ENCODE measurements at places on chromosomes 16 and 17. TPM values are rescaled to one million over a fixed set of nuclear protein-coding genes. Genes with fewer than 3 reads are reported as not detected.

GRCh38 chr17:27888067-27888466, 5.1 kb downstream of the LYRM9 start:
- no peak for DNase-seq

DNA sequence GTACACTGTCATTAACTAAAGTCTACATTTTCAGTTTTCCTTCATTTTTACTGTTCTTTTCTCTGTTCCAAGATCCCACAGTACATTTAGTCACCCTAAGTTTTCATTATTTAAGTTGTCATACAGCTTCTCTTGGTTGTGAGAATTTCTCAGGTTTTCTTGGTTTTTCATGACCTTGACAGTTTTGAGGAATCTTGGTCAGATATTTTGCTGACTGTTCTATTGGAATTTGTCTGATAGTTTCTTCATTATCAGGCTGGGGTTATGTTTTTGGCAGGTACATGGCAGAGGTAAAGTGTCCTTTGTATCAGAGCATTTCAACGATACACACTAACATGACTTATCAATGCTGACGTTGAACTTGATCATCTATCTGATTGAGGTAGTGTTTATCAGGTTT, 19.6 kb downstream of the MBTD1 start:
- DNase-seq = no peak

- DNase-seq = no peak
These were observed 16.2 kb downstream of the BMERB1 start for GRCh38 chr16:15450624-15451023.

Gene ZFPM1
- 2.1 TPM for polyA plus RNA-seq

DNA sequence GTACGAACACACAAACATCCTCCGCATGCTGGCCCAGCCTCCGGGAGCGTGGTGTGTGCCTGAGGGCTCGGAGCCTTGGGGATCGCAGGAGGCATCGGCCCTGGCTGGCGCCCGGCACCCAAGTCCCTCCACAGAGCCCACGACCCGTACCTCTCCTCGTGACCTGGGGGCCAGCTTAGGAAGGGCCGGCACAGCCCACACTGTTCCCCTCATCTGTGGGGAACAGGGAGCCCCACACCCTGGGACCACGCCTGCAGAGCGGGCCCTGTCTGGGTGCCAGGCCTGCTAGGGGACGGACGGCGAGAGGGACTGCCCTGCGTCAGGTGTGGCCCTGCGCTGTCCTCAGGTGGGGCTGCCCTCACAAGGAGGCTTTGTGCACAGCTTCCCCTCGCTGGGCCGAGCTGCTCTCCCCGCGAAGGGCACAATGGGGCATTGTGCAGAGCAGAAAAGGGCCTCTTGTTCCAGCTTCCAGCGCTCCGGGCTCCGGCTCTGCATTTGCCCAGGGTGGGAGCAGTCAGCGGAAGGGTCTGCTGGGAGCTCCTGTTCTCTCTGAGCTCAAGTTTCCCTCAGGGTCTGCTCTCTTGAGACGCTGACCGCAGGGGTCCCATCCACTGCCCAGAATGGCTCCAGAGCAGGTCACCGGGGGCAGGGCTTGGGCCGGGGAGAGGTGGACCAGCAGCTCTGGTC, 1.7 kb upstream of the LMF1 start:
- DNase-seq = no peak

GRCh38 chr17:11986942-11987329, 10.3 kb downstream of the ZNF18 start:
- DNase-seq = peak; percentile 32

DNA sequence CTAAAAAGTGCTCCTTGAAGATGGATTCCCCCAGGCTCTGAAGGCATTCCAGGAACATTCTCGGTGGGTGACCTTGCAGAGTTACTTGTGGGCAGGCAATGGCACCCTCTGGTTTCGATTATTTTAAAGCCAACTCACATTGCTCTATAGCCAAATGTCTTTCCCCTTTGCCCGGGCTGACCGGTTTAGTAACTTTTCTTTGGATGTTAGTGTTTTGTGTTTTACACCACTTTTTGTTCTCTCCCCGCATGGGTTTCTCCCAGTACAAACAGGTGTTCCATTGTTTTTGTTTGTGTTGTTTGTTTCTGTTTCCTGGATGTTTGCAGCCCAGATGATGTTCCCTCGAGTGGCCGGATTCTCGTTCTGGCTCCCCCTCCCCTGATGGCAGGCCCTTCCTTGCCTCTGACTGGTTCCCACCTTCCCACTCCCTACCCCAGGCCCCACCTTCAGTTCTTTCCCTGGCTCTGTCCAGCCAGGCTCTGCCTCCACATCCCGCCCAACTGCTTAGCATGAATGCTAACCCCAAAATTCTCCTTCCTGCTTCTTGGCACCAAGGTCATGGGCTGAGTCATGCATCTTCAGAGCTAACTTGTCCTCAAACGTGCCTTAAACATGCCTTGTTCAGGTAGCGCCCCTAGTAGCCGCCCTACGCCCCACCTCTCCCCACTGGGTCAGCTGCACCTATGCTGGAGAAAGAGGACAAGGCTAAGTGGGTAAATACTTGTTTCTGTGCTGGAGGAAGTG, 40.6 kb downstream of the ELAC2 start:
- DNase-seq = no peak

GRCh38 chr17:57657211-57657610, 87.9 kb downstream of the CCDC182 start:
- no peak for DNase-seq

Gene IRX6
- polyA plus RNA-seq = 0.06 TPM

DNA sequence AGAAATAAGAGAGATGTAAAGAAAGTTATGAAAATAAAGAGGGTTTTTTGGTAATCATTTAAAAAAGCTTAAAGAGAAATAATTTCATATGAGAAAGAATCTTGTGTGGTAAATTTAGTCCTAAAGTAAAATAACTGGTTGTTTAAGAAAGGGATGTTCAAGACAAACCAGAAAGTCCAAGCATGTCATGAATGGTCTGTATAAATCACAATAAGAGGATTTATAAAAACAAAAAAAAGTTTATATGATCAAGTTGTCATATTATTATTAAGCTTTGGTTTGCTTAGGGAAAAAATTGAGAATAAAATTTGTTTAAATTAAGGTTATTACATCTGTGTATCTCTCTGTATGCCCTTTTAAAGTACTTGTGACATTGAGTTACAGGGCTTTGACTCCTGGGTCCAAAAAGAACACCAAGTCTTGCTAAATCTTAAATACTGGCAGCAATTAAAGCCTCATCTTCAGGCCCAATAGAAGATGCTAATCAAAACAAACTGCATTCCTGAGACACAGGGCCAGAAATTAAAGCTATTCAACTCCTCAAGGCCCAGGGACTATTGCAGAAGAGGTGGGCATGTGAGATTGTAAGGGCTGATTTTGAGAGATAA, 15.6 kb upstream of the TRIM25 start:
- DNase-seq = no peak

DNA sequence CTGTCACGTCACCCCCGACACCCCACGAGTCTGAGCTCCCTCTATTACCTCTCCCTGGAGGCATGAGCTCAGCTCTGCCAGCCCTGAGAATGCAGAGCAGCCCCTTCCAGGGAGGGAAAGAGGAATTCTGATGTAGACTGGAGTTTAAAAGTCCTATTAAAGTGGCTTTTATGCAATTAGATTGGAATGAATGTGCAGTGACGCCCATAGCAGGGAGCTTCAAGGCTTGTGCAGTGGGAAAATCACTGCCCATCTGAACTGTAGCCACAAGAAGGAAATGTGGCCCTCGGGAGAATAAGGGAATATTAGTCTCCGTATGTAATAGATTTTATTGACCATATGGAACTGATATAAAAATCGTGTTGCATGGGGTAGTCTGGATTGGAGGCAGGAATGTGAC, 66.9 kb downstream of the ZNF423 start:
- no peak for DNase-seq

- no peak for DNase-seq
These were observed 65.7 kb downstream of the MPRIP start for GRCh38 chr17:17107891-17108431.

Gene ABCA3
- 8.3 TPM for polyA plus RNA-seq

DNA sequence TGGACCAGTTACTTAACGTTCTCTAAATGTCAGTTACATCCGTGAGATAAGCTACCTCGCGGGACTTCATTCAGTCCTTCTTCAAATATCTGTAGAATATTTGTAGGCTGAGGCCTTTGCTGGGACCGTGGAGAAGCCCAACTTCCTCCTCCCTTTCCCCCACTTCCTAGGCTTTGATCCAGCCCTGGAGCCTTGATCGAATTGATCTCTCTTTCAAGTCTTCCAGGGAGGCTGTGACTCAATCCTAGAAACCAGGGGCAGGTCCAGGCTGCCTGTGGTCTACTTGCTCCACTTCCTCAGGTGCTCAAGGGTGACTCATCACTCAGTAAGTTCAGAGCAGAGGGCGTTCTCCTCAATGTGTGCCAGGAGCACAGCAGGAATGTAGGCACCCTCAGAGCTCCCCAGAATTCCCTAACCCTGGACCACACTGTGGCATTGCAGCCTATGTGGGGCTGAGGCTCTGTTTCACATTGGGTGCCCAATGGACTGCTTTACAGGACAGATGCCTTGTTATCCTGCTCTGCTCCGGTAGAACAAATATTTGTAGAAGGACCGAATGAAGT, 11.2 kb upstream of the CEP20 start:
- DNase-seq = no peak

Gene ZFP3
- 3.9 TPM for polyA plus RNA-seq

GRCh38 chr17:13541032-13541480, 60.7 kb downstream of the HS3ST3A1 start:
- DNase-seq = peak; percentile 63

Gene CDH3
- polyA plus RNA-seq = 2.9 TPM

DNA sequence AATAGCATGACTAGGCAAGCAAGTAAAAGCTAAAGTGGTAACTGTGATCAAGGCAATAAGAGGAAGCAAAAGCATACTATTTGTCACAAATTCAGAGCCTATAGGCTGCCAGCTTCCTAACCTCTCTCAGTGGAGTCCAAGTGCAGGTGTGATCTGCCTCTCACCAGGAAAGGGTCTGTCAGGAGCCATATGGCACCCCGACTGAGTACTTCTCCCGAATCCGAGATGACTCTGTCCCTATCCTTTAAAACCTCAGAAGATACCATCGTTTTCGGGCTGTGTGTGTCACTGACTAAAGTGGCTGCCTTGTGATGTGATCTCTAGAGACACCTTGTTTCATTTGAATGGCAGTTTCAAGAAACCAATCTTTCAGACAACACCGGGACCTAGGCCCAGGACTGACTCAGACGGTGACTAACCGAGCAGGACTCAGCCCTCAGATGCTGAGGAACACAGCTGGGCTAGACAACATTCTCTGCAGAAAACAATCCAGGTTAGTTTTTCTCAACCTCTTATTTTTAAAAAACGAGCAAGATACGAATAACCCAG, 63.6 kb downstream of the SMG6 start:
- no peak for DNase-seq

GRCh38 chr17:32302860-32303649, 37.4 kb downstream of the RHBDL3 start:
- no peak for DNase-seq

Gene OR4D1
- not detected for polyA plus RNA-seq

- DNase-seq = no peak
These were observed 6.6 kb downstream of the ENDOV start for GRCh38 chr17:80421381-80422090.

Gene RHBDL3
- 1.9 TPM for polyA plus RNA-seq

- DNase-seq = no peak
These were observed 156.8 kb upstream of the CDH13 start for GRCh38 chr16:82470016-82470415.

DNA sequence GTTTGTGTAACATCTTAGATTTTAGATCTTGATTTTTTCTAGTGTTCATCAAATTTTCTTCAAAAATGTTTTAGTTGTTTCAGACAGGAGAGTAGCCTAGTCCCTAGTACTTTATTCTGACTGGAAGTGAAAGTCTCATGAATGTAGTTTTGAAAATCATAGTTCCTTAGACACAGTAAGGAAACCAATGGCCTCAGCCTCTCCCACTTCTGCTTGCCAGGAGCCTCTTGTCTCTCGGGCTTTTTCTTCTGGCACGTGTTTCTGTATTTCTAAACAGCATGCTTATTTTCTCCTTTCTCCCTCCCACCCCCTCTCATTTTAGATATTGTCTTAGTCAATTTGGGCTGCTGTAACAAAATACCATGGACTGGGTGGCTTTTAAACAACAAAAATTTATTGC, 9.8 kb downstream of the SLFN5 start:
- DNase-seq = no peak

- no peak for DNase-seq
These were observed 1.1 kb downstream of the CHST6 start for GRCh38 chr16:75494184-75494583.

Gene CLDN7
- 34.4 TPM for polyA plus RNA-seq

DNA sequence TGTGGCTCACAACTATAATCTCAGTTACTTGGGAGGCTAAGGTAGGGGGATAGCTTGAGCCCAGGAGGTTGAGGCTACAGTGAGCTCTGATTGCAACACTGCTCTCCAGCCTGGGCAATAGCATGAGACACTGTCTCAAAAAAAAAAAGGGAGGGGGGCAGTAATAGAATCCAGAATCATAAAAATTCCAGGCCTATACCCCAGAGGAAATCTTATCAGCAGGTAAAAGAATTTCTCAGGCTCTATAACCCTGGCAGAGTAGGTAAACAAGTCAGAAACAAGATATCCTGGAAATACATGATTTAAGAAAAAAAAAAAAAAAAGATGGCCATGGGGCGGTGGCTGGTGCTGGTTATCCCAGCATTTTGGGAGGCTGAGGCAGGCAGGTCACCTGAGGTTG, 12.9 kb downstream of the SPAG9 start:
- no peak for DNase-seq

Gene ZMYND15
- polyA plus RNA-seq = 0.60 TPM

Gene LAT
- polyA plus RNA-seq = 9.9 TPM

DNA sequence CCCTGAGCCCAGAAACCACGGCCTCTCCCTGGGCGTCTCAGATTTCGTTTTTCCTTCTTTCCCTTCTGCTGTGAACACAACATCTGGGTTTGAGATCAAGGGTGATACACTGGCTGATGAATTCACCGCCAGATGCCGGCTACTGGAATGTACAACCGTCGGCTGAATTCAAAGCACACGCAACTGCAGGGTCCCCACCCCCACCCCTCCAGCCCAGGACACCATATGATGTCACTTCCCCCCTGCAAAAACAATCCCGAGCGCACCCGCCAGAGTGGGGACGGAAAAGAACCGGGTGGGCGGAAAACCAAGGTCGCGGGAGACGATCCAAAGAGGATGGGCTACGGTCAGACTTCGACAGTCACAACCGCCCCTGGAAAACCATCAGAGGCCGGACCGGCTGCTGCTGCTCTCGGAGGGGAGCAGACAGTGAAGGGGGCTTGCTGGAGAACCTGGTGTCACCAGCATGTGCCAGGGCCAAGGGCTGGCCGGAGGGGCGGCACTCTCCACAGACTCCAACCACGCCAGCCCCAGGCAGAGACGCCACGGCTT, 23.3 kb downstream of the CEP295NL start:
- peak; percentile 47 for DNase-seq

DNA sequence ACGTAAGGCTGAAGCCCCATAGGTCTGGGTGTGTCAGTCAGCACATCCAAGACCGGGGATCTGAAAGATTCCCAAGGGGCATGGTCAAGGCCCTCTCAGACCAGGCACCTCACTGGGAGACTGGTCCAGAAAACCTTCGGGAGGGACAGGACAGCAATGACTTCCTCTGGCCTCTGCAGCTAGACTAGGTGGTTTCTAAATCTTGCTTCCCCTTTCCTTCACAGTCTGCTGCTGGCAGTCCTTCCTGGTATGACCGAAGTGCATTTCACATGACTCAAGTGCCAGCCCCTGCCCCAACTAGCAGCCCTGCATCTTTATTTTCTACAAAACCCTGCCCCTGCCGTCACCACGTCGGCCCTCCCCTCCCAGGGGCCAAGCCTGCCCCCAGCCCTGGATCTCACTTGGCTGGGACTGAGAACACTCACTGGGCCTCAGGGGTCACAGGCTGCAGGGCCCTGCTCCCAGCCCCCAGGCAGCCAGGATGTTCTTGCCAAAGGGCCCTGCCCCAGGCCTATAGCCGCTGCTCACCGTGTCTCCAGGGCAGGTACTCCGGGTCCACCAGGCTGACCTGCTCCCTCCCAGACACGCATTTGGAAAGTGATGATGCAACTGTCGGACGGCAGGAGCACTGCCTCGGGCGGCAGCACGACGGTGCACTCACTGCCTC, 18.3 kb downstream of the POLR3K start:
- no peak for DNase-seq
